ACHN (cell line): ENCODE measurements at places on chromosomes 7 and 10.

DNA sequence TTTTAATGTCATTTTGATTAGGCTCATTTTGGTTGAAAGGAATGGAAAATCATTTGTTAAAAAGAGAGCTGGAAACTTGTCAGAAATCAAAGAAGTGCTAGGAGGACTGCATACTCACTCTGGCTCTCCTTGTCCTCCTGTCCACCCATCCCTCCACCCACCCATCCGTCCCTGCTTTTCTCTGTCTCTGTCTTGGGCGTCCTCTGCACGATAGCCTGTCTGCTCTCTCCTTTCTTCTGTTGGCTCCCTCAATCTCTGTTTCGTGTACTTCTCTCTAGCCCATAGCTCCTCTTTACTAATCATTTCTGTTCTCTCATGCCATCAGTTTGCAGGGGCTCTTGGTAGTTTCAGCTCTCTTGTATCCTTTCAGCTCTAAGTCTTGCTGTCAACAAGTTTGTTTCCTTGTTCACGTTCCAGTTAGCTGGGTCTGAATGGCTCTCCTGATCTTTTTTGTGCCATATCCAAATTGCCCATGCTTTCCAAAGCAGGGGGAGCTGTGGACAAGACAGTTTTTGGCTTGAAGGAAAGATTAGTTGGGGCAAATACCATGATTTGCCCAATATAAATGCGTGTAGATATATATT is 75.6 kb downstream of the KAT6B start:
- DNase-seq: no peak

GRCh38 chr10:107433605-107434004 is 269.1 kb upstream of the SORCS1 start:
- no peak for DNase-seq

- DNase-seq: peak; percentile 30
These were observed 95.0 kb downstream of the VPS50 start for GRCh38 chr7:93327006-93327633.

DNA sequence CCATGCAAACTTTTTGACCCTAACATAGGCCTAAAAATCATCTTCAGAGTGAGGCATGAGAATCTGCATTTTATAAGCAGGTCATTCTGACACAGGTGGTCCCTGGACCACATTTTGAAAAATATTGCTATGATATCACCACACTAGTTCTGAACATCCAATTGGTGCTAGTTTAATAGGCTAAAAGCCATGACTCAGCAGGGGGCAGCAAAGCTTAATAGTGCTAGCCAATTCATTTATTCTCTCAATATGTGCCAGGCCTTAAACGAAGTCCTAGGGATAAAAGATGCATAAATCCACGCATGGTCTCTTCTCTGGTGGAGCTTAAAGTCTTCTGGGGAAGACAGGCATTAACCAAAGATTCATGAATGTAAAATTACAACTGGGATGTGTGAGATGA is 10.2 kb upstream of the SLC25A28 start:
- DNase-seq: peak; percentile 67

DNA sequence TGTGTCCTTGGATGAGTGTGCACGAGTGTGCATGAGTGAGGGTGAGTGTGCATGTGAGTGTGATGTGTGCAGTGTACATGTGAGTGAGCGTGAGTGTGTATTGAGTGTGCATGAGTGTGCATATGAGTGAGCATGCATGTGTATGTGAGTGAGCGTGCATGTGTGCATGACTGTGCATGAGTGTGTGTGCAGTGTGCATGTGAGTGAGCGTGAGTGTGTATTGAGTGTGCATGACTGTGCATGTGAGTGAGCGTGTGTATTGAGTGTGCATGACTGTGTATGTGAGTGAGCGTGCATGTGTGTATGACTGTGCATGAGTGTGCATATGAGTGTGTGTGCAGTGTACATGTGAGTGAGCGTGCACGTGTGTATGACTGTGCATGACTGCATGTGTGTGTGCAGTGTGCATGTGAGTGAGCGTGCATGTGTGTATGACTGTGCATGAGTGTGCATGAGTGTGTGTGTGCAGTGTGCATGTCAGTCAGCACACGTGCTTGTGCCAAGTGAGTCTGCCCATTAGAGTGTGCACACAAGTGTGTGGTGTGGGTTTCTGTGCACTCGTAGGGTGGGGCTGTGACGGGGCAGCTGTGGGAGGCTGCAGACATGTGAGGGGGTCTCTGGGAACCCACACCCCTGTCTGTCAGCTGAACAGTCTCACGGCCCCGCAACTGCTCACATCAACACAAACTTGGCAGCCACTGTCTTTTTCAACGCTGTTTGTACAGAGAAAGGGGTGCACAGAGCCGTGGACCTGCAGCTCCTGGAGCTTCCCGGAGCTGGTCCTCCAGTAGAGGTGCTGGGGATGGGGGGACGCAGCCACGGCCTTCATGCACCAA is 14.8 kb downstream of the FOXL3 start:
- no peak for DNase-seq

- no peak for DNase-seq
These were observed 11.6 kb upstream of the CCDC6 start for GRCh38 chr10:59917922-59918321.

- DNase-seq: no peak
These were observed 170.3 kb upstream of the CELF2 start for GRCh38 chr10:10847387-10847786.

- peak; percentile 35 for DNase-seq
These were observed 97.4 kb upstream of the BMPER start for GRCh38 chr7:33807779-33808482.

DNA sequence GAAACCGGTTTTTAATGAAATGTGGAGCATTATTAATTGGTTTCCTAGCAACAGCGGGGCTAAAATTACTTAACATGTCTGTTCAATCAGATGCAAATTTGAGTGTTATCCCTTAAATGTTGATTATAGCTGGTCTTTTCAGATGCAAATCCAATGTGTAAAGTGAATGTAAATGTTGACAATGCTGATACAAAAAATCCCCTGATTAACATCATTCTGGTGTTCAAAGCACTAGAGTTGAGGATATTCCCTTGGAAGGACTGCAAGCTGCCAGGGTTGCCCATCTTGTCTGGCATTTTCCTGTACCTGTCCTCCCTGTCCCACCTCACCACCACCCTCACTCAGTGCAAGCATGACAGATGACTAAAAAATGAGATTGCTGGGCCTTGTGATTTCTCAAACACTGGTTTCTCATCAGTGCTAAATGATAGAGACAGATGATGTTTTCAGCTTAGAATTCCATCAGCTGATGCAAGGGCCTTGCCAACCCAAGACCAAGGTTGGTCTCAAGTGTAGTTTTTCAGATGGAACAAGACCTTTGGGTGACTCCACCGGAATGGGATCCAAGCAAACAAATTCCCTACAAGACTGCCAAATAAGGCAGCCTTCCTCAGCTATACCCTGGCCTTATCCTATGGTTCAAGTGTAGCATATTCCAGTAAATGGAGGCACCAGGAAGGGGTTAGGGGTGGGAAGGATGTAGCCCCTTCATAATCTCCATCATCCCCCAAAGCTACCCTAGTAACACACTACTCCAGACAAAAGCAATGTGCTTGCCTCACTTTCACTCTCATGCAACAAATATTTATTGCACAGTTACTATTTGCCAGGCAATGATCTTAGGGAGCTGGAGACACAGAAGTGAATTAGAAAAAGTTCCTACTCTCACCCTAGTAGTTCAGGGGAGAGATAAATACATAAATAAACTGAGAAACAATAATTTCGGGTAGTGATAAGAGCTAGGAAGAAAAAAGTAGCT is 54.9 kb downstream of the JAZF1 start:
- no peak for DNase-seq

GRCh38 chr10:126685756-126686155 is 15.3 kb upstream of the C10orf90 start:
- no peak for DNase-seq

DNA sequence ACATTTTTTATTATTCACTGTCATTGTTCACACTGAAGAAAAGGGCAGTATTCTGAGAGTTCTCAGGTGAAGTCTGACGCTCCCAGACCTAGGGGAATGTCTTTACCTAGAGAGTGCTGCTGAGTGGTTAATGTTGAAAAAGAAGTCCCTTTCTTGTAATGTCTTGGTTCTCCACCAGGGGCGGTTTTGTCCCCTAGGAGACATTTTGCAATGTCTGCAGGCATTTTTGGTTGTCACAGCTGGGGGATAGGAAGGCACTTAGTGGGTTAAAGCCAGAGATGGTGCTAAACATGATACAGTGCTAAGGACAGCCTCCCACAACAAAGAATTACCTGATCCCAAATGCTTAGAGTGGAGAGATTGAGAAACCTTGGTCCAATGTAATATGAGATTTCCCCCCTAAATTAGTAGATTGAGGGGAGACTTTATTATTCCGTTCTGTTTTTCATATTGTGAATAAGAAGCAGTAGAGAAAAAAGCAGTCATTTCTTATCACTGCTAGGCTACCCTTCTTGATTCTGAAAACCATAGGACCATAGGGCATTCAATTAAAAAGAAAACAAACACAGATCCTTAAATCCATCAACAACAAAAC is 13.1 kb downstream of the UMAD1 start:
- DNase-seq: peak; percentile 53

DNA sequence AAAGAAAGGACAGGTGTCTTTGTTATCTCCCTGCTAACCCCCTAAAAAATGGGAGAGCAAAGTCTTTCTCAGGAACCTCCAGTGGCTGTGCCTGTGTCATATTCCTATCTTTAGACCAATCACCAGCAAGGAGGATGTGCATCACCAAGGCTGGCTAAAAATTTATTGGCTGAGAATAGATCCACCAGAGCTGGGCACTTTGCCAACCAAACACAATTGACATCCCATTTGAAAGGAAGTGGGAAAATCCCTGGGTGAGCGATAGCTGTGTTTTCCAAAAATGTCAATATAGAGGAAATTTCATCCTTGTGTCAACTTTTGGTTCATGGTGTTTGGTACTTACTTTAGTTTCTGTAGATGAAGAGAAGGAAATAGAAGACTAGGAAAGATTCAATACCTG is 13.1 kb upstream of the GPR141 start:
- no peak for DNase-seq

DNA sequence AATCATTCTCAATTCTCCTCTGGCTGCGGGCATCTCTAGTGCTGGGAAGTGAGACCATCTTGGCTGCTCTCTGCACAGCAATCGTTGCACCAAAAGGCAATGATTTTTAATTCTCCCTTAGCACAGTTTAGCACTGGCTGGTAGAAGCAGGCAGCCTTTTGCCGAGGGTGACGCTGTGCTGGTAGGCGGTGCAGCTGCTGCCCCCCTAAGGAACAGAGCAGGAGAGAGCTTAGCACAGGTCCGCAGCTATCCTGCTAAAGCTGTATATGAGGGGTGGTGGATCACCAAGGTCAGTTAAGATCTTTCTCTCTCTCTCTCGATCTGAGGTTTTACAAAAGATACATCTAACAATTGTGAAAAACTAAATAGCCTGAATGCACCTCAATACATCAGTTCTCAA is 390.1 kb downstream of the GATA3 start:
- DNase-seq: no peak

- DNase-seq: no peak
These were observed 260.0 kb downstream of the GRID1 start for GRCh38 chr10:86106616-86107015.

GRCh38 chr7:22859641-22860290 is 37.1 kb upstream of the TOMM7 start:
- no peak for DNase-seq

- DNase-seq: no peak
These were observed 171.3 kb upstream of the HPS1 start for GRCh38 chr10:98617906-98618520.

DNA sequence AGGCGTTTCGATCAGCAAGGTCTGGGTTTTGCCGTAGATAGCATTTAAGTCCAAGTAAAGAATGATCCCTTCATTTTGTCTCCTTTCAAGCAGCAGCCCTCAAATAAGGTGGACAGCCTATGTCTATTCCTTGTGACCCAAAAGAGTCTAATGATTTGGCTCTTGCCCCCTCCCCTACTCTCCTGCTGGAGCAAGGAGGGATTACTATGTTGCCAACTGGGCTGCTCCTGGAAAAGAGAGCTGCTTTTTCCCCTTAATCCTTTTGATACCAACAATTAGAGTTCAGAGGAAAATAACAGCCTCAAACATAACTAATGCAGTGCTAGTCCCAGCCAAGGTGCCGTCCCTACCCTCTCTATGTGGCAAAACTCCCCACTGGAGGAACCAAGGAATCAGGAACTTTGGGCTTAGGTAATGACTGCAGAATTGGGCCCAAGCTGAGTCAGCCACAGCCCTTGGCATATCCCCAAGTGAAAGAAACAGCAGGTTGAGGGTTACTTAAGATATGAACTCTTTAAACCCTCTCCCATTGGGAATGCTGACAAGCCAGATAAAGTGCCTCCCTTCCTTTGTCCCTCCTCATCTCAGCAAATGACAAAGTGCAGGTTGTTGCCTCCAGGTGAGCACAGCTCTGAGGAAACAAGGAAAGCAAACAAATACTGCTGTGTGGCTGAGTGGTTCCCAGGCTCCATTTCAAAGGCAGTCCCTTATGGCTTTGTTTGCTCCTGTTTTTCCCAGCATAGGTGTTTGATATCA is 643.7 kb downstream of the INHBA start:
- DNase-seq: no peak

DNA sequence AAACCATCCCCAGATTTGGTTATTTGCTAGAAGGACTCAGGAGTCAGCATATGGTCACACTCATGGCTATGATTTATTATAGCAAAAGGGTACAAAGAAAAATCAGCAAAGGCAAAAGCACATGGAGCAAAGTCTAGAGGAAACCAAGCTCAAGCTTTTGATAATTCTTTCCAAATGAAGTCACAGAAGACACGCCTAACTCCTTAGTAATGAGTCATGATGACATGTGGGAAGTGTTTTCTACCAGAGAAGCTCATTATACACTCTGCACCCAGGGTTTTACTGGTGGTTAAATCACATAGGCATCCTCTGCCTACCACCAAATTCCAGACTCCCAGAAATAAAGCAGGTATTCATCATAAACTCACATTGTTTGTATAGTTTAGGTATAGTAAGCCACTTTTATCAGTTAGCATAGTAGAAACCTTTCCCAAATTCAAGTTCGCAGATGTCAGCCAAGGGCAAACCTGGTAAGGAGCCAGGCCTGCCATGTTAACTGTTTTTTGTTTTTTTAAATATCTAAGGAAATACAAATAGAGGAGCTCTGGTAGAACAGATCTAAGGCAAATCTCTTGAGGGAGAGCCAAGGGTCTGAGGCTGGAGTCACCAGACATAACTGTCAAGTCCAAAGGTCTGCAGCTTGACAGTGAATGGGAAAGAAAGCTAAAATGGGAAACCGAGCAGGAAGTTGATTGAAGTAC is 15.4 kb upstream of the HIBADH start:
- peak; percentile 98 for DNase-seq

DNA sequence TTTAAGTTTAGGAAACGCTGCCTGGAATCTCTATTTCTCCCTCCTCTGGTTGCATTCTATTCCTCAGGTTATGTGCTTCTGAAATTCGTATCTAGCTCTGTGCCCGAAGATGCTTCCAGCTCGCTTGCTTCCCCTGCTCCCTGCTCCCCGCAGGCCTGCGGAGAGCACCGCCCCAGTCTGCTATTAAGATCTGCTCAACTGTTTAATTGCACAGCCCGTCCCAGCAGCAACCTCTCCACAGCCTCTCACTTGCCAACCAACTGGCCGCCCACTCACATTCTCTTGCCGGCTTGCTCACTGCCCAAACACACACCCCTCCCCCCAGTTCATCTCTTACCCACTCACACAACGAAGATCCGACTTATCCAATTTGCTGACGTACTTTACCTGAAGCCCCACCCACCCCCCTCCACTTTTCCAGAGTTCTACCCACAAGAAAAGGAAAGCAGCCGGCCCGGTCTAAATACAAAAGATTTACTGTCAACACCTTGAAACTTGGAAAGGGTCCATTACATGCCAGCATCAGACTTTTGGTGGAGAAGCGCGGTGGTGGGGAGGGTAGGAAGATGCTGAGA is 167.3 kb upstream of the KLF14 start:
- DNase-seq: peak; percentile 70

- DNase-seq: no peak
These were observed 40.5 kb upstream of the DPYSL4 start for GRCh38 chr10:132146271-132146671.

GRCh38 chr10:7697426-7697825 is 5.7 kb upstream of the ITIH2 start:
- DNase-seq: peak; percentile 15
